ENCODE measurements at places on chromosomes 11 and 22.

DNA sequence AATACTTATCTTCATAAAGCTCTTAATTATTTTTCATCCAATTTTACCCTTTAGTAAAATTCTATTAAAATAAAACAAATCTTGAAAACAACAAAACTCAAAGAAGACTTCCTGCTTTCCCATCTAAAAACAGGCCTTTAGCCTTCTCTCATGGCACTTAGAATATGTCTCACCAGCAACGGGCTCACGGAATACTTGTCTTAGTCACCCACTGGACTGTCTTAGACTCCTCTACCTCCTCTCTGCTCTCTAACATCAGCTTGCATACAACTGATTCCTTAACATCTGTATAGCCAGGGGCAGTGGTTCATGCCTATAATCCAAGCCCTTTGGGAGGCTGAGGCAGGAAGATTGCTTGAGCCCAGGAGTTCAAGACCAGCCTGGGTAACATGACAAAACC is 13.7 kb downstream of the HPS5 start:
- no peak for DNase-seq

- DNase-seq, result no peak
These were observed 90.5 kb upstream of the XKR3 start for GRCh38 chr22:16915701-16916100.

DNA sequence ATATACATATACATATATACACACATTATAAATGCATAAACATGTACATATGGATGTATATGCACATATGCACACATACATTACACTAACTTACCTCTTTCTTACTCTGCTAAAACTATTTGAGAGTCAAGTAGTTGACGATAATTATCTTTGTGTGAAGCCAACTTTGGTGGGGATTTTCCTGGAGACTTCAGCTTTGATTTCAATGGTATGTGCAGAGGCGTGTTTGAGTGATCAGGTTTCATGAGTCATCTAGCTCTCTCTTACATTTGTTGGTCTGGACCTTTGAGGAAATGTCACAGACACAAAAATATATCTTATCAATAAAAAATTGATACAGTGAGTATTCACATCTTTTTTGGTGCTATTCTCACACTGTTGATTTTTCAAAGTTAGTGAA is 769.1 kb upstream of the LUZP2 start:
- no peak for DNase-seq

DNA sequence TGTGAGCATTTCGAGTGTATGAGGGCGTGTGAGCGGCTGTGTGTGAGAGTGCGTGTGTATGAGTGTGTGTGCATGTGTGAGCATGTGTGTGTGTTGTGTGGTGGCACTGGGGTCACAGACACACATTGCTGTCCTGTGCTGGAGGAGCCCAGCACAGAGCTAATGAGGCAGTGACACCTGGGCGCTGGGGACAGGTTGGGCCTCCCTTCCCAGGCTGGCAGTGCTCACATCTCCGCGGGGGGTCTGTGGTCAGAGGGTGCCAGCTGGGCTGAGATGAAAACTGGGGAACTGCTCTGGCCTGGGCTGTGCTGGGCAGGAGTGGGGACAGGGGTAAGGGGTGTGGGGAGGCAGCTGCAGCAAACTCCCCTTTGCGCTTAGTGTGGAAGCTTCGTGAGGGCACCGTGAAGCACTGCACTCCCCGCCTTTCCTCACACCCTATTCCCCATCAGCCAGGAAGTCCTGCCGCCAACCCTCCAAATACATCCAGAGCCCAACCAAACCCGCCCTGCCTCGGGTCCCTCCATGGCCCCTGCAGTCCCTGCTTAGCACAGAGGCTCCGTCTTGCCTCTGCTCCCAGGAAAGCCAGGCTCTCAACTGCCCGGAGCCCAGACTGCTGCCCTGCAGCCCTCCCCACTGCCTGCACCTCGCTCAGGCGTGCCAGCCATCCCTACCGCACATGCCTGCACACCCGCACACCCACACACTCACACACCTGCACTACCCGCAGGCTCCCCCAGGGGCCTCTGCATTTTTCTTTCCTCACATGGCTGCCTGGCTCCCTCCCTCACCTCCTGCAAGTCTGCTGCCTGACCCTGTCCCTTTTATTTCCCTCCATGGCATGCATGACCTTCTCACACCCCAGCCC is 62.0 kb upstream of the THY1 start:
- DNase-seq, result peak; percentile 15

DNA sequence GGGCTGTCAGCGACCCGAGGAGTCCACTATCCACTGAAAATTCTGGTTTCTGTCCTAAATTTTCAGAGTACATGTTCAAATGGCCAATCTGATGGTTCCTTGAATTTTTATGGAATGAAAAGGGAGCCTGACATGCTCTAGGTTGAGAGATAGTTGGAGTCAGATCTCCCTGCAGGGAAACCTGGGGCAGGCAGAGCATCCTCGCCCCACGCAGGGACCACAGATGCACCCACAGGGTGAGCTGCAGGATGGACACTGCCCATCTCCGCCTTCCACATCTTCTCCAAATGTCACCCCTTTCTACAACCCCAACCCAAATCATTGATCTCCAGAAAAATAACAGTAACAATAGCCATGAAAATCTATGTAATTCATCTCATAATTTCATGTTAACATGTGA is 114.2 kb upstream of the IGLL5 start:
- no peak for DNase-seq

DNA sequence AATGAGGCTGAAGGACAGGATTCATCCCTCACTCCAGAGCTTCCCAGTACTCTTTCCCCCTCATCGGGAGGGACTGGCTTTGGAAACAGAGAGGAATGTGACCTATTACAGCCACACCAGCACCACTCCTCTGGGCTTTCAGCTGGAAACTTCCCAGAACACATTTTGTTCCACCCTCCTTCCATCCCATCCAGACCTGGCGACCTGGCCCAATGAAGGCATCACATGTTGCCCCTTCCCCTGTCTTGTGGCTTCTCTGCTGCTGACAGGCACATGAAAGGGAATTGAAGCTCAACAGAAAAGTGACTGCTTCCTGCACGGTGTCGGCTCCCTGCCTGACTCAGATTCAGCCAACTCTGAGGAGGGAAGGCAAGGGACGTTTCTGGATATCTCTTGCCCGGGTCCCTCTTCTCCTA is 19.1 kb downstream of the IRAG1 start:
- DNase-seq, result no peak

DNA sequence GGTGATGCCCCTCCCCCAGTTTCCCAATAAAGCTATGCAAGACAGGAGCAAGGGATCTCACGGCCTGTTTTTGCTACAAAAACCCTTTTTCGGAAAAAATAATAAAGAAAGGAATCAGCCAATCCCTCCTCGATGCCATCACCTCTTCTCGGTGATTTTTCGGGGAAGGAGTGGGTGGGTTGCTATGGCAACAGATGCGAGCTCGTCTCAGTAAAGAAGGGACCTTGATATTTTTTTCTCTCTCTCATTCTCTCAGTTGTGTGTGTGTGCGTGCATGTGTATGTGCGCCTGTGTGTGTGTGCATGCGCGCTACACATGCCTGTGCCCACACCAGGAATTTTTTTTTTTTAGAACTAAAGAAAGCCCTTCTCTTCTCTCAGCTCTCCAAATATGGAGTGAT is 3.8 kb upstream of the NPAS4 start:
- DNase-seq, result peak; percentile 64

GRCh38 chr11:68038718-68039525 is at the start of gene TCIRG1:
TSS of gene TCIRG1 (plus strand) at chr11:68039025. CDS start at chr11:68041272, 2,247 bp downstream.
- peak; percentile 83 for DNase-seq

- no peak for DNase-seq
These were observed 39.1 kb downstream of the MS4A6A start for GRCh38 chr11:60143768-60144167.

DNA sequence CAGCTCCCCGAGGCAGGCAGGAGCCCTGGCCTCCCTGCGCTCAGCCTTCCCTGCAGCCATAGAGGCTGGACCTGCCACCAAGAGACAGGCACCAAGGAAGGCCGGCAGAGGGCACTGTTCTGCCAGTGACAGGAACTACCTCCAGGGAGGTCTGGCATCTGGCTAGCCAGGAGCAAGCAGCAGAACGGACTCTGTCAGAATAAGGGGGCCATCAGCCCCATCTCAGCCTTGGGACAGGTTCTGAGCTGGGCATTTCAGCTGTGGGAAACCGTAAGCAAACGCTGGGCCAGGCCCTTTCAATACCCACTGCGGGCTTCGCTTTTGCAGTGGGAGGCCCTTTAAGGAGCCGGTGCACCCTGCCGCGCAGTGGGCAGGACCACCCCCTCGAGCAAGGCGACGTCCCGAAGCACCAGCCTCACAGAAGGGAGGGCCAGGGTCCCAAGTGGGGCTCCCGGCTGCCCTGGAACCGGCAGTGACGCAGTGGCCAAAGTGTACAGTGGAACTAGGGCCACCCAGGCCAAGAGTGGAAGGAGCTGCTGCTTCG is 18.2 kb downstream of the IFT27 start:
- DNase-seq, result peak; percentile 86

GRCh38 chr11:69078930-69079605 is 30.3 kb downstream of the TPCN2 start:
- DNase-seq, result no peak

- no peak for DNase-seq
These were observed 283.3 kb downstream of the CADM1 start for GRCh38 chr11:115220911-115221310.

GRCh38 chr11:12354750-12355545 is 22.4 kb upstream of the PARVA start:
- DNase-seq, result no peak

GRCh38 chr22:16699326-16699725 is 106.7 kb upstream of the CCT8L2 start:
- no peak for DNase-seq

DNA sequence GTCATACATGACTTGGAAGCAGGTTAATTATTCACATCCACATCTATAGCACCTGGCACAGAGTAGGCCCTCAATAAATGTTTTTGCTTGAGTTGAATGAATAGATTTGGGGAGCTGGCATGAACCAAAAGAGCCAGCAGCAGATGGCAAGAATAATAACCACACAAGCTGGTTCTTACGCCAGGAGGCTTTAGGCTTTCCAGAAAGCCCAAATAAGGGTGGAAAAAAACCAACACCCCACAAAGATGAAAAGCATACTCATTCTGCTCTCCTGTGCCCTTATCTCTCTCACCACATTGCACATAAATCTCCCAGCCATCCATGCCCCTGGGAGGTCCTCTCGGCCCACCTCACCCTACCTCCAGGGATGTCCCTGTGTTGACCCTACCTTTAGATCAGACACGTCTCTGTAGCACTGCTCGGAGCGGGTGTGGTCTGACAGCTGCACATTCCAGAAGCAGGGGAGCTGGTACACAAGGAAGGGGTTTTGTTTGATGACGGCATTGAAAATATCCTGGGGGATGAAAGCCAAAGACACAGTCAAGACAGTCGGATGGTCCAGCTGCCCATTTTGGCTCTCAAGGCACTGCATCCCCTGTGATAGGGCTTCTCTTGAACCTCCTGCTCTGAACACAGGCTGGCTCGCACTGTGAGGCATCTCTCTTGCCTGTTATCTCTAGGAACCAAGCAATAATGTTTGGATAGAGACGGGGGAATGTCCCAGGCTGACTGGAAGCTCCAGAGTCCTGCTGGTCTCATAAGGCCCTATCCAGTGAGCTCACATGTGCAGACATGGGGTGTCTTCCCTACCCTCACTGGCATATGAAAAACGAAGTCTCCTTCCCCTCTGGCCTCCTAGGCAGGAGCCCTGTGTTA is 323.6 kb upstream of the SYN3 start:
- no peak for DNase-seq

- DNase-seq, result no peak
These were observed 16.0 kb upstream of the CCDC90B start for GRCh38 chr11:83302151-83302550.

- no peak for DNase-seq
These were observed 24.6 kb downstream of the SDHAF2 start for GRCh38 chr11:61454520-61454919.

DNA sequence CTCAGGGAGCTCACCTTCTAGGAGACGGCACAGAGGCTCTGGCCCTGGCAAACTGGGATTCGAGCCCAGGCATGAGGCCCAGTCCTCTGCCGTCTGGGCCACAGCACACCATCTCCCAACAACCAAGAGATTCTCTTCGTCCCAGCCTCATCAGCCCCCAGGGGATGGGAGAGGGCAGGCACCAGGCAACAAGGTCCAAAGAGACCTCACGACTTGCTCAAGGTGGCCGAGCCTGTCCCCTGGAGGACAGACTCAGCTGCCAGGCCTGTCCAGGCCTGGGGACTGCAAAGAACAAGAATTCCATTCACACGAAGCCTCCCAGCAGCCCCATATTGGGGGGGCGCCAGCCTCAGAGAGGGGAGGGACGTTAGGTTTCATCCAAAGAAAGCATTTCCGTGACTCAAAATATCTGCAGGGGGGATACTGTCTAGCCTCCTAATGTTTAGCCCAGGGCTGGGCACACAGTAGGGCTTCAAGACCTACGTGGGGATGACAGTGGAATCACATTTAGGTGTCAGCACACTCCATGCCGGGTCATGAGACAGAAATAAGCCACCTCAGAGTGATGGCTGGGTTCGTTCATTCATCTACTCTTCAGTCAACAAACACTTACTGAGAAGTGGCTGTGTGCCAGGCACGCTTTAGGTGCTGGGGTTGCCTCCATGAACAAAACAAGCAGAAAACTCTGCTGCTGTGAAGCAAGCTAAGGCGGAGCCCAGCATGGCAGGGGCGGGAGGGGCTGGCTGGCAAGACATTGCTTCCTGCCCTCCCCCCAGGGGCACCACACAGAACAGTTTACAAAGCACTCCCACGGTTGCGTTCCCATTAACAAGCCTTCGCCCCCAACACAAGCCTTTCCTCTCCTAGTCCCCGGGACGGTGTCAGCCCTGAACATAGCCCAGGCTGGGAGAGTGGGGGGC is 1.2 kb downstream of the CARNS1 start:
- DNase-seq, result peak; percentile 58

- no peak for DNase-seq
These were observed 115.1 kb downstream of the DCDC1 start for GRCh38 chr11:31254415-31254814.

DNA sequence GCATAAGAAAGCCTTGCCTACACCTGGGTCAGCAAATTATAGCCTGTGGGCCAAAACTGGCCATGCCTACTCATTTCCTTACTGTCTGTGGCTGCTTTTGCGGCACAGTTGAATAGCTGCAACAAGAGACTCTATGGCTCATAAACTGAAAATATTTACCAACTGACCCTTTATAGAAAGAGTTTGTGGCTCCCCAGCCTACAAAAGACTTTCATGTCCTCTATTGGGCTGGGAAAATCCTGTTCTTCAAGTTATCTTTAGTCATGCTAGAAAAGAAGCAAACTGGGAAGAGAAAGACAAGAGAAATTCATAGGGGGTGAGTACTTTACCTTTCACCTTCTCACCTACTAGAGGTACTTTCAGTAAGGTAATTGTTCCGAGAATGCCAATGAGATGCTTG is 175.1 kb downstream of the SWAP70 start:
- no peak for DNase-seq

GRCh38 chr22:29623553-29624169 is 20.2 kb downstream of the NF2 start:
- no peak for DNase-seq

- no peak for DNase-seq
These were observed 48.3 kb upstream of the PAK1 start for GRCh38 chr11:77522215-77522614.

GRCh38 chr22:49853981-49854831 is 562 bp downstream of the ZBED4 start:
- DNase-seq, result peak; percentile 44
